ENCODE measurements at places on chromosomes 1 and 21.

- peak; percentile 16 for DNase-seq
These were observed 720 bp downstream of the LIN9 start for GRCh38 chr1:226308166-226308722.

- no peak for DNase-seq
These were observed 57.3 kb downstream of the JAK1 start for GRCh38 chr1:64909031-64909430.

- DNase-seq: no peak
These were observed 95.6 kb downstream of the PAPPA2 start for GRCh38 chr1:176558561-176558960.

DNA sequence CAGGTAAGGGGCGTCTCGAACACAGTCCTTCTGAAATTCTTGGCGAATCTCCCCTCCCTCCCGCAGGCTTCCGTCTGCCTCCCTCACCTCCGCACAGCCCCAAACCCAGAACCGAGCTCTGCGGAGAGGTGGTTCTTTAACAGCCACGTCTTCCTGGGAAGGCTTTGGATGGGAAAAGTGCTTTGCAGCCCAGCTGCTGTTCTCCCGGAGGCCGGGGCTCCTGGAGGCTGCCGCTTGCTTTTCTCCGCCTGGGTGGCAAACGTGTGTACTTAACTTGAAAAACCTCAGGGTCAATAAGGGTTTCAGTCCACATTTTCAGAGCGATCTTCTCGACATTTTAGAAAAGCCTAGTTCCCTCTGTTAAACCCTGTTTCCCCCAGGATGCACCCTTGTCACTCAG, 109.3 kb downstream of the PRDM16 start:
- DNase-seq: no peak

- DNase-seq: no peak
These were observed 21.4 kb upstream of the SMAP2 start for GRCh38 chr1:40352126-40352525.

DNA sequence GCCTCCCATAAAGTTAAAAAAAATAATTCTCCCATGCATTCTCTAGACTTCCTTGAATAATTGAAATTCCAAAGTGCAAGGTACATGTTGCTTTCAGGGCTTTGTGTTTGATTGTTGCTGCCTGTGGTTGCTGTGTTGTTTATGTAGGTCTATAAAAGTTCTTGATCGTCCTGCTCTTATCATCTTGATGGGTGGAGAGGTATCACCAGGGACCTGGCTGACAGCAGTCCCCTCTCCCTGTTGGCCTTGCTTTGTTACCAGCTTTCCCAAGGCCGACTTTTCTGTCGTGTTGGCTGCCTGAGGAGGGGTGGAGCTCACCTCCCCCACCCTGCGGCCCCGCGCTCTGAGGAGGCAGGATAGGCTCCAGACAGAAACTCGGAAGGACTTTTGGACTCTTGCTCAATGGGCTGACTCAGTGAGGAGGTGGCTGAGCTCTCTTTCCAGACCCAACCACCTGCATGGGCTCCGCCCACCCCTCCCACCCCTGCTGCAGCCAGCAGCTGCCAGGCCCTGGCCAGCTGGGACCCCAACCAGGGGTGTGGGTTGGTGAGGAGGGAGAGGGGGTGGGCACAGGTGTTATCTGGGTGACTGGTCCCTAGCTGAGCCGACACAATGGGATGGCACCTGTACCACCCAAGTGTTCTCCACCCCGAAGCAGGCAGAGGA, 2.0 kb downstream of the INAVA start:
- DNase-seq: no peak

GRCh38 chr1:176643536-176643935, 180.6 kb downstream of the PAPPA2 start:
- DNase-seq: no peak

DNA sequence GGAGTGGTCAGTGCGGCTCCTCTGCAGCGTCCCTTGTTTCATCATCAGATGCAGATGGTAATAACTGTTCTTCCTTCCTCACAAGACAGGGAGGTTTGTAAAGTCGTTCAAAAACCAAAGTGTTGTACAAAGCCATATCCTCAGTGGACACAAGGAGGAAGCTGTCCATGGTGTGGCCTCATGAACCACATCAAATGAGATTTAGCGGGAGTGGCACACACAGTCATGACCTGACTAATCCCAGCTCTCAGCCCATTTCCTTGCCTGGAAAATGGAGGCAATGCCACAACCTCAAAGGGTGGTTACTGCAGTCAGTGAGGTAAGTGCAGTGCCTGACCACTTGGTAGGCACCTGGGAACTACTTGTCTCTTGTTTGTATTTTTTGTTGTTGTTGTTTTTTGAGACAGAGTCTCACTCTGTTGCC, 13.4 kb downstream of the ENTREP3 start:
- no peak for DNase-seq

GRCh38 chr21:15928196-15928595, 198.4 kb downstream of the USP25 start:
- DNase-seq: no peak

GRCh38 chr21:42446531-42446930, 42.8 kb downstream of the UBASH3A start:
- no peak for DNase-seq

DNA sequence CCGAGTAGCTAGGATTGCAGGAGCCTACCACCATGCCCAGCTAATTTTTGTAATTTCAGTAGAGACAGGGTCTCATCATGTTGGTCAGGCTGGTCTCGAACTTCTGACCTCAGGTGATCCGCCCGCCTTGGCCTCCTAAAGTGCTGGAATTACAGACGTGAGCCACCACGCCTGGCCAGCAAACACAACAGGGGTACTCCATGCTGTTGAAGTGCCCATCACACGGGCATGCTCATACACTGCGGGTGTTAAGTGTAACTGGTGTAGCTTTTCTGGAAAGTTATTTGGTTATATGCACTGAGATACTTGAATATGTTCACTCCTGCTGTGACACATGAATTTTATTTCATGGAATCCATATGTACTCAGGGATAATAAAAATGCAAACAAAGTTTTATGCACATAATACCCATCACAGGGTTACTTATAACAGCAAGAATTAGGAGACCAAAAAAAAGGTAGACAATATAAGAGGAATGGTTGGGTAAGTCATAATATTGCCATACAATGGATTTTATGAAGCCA, 9.2 kb downstream of the SRSF4 start:
- DNase-seq: no peak

GRCh38 chr1:239707615-239708014, 321.2 kb downstream of the CHRM3 start:
- DNase-seq: no peak

DNA sequence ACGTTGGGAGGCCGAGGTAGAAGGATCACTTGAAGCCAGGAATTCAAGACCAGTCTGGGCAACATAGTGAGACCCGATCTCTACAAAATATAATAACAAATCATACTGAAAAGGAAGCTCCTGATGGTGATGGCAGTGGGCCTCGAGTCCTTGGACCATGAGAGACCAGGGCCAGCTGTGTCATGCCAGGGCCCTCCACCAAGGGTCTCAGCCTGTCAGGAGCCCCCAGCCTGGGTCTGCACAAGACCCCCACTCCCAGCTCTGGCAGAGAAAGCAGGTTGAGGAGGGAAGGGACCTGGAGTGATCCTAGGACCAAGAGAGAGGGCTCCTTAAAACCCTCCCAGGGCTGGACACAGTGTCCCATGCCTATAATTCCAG, 6.7 kb upstream of the CTRC start:
- no peak for DNase-seq

- peak; percentile 3 for DNase-seq
These were observed 39.7 kb downstream of the PALMD start for GRCh38 chr1:99685516-99686180.

GRCh38 chr1:158104891-158105290, 75.8 kb upstream of the CD1D start:
- DNase-seq: no peak

DNA sequence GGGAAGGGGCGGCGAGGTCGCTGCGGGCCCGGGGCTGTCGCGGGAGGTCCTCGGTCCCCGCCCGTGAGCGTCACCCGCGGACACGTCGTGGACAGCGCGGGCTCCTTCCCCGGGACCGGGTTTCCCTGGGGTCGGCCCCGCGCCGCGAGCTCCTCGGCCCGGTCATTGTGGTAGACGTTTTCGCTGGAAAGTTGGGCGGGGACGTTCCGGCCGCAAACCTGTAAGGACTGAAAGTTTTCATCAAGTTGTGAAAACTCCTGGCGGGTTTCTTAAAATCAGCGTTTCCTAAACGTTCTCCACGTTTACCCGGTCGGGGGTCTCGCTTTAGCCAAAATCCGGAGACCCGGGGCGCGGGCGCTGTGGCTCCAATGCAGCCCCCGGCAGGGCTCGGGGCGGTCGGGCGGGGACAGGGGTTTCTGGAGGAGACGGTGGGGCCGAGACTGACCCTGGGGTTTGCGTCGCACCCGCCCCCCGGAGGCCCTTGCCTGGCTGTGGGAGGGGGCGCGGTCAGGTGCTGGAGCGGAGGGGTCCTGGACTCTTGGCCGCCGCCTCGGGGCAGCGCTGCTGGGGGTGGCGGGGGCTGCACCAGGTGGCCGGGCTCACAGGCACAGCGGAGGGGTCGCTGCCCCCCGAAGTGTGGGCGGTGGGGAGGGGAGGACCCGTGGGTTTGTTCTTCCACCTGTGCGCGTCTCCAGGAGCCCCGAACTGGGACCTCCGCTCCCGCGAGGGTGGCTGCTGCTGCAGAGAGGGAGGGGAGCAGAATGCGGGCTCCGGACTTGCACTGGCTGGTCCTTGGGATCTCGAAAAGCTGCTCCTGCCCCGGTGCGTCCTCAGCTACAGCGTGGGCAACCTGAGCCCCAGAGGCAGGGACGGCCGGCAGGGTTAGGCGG, 827 bp downstream of the PRKCZ start:
- no peak for DNase-seq

- DNase-seq: no peak
These were observed 135.3 kb upstream of the VANGL1 start for GRCh38 chr1:115506518-115506917.

DNA sequence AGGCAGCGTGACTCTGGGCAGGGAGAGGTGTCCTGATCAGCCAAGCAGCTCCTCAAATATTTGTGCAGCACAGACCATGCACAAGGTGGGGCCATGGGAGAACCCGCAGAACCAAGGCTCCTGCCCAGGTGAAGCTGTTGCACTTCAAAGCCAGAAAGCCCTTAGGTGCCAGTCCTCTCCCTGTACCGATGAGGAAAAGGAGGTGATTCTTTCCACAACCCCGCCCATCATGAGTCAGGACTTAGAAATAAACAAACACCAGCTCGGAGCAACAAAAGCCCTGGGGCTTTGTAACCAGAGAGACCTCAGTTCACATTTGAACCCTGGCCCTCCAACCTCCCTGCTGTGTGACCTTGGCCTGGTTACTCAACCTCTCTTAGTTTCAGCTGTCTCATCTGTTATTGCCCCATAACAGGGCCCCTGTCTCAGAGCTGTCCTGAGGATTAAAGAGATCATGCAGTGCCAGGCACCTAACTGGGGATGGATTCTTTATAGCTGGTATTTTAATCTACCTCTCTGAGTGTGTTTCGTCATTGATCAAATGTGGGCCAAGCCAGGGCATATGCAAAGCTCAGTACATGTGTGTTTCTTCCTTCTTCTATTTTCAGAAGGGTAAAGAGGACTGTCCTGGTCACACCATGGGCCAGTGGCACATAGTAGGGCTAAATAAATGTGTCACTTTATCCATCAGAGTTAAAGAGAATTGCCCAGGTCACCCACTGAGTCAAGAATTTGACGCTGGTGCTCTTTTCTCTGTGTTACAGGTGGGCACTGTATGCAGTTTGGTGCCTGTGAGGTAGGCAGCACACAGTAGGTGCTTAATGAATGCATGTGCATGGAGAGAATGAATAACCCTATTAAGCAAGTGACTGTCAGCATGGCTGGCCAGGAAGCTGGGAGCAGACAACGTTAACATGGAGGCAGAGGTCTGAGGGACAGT, 1.4 kb downstream of the LDLRAD1 start:
- DNase-seq: no peak

- no peak for DNase-seq
These were observed 16.9 kb downstream of the AVPR1B start for GRCh38 chr1:206100226-206100815.

DNA sequence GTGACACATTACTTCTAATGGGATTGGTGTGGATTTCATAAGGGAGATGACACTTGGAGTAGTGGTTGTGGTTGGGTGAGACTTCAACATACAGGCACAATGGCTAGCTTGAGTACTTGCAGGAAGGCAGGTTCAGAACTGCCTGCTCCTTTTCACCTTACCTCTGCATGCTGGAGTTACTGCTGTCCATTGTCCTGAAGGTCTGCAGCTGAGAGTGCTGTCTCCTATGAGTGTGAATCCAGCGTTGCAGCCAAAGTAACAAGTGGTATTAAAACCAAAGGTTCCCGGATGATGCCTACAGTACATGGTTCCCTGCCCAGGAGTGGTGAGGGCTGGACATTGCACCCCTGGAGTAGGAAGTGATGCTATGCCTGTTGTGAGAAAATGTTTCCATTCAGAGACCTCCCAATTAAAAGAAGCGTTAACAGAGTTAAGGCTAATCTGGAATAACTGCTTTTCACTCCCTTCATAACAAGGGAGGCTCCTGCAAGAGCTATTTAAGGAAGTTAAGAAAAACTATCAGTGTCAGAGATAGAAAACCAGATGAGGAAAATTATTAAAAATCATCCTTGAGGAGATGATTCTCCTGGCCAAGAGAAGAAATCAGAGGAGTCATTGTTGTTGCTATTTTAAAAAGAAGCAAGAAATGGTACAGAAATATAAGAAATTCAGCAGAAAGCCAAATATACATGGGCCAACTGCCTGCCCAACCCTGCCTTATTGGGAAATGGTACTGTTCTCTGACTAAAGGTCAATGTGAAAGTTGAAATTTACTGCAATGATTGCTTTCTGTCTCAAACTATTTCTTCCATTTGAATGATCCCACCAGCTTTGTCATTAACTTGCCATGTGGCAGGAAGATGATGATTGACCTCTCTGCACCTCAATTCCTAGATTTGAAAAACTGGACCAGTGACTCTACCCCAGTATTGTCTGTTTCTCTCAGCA, 9.8 kb upstream of the F5 start:
- no peak for DNase-seq

DNA sequence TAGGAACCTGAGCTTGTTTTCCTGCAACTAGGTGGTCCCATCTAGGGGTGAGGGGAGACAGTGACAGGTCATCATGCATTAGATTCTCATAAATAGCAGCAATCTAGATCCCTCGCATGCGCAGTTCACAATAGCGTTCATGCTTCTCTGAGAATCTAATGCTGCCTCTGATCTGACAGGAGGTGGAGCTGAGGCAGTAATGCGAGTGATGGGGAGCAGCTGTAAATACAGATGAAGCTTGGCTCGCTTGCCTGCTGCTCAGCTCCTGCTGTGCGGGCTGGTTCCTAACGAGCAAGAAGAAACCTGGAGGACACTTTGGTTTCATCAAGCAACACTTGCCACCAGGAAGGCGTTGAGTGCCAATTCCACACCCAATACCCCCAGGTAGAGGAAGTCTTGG, 95.1 kb upstream of the OLIG2 start:
- no peak for DNase-seq

- no peak for DNase-seq
These were observed 16.5 kb upstream of the RYR2 start for GRCh38 chr1:237025358-237026074.

- no peak for DNase-seq
These were observed at the start of gene SYT6 for GRCh38 chr1:114153261-114154145. SYT6 (minus strand) TSS chr1:114153869; CDS start chr1:114153772, 97 bp downstream.
